ENCODE measurements at places on chromosomes 4 and X.

- no peak for DNase-seq
These were observed 35.6 kb upstream of the UGDH start for GRCh38 chr4:39562792-39563191.

GRCh38 chrX:71167031-71167781, 22.6 kb downstream of the NLGN3 start:
- no peak for DNase-seq

DNA sequence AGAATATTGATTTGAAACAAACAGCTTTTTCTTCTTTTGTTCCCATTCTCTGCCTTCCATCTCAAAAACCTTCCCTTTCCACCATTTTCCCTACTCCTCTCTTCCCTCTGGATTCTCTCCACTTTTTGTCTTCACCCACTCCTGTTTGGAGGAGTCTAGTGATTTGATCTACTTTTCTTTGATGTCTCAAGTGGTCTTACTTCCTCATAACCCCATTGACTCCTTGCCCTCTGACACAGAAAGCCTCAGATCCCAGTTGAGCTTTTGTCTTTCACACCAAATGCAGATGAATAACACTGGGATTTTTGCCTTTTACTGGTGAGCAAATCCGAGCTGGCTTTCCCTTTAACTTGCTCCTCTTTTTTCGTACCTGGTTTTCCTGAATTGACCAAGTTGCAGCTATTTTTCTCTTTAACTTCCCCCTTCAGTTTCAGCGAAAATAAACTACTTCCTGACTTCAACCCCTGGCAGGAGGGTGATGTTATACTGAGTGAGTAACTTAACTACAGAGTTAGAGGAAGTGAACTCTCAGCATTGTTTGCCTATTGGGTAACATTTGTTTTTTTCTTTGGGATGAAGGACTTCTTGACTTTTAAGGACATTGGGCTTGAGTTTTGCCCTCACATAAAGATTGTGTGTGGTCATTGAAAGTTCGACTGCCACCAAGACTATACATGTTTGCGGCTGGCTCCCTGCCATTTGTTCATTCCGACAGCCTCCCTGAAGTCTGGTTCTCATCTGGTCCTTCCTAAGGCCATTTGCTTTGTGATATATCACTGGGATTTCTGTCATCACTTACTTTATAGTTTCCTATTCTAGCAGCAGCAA, 392.8 kb upstream of the NR3C2 start:
- DNase-seq, result peak; percentile 93

- DNase-seq, result peak; percentile 99
These were observed at the start of gene FAM13A for GRCh38 chr4:89056953-89057398. Gene FAM13A, minus strand, starts transcription at chr4:89057185. Its CDS starts 221 bp downstream, at chr4:89056964.

DNA sequence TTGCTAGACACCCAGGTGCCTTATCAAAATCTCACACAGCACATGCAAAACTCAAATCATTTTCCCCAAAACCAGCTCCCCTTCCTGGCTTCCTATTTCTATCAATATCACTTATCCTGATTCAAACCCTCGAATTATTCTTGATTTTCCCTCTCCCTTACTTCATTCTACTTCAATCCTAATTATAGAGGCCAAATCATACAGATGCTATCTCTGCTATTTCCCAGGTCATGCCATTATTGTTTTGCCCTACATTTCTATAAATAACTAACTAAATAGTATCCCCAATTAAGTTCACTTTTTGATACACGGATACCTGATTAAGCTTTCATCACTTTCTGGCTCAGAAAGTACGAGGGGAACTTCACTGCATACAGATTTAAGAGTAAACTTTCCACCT, 62.4 kb downstream of the FBXL5 start:
- DNase-seq, result no peak

DNA sequence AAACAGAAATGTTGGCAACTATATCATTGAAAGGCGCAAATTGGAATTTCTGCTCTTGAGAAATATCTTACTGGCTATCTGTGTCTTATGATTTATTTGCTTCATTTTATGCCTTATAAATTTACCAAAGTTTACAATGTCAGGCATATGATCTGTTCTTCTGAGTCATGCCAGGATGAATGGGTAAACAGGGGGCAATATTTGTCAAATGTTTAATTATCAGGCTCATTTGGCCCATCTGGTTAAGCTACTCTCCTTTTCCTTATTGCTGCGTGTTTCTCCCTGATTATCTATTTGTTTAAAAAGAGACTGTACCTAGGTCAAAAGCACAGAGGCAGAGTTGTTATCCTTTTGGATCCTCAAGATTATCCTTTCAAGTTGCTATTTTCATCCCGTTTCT, 903.8 kb upstream of the PCDH10 start:
- no peak for DNase-seq

GRCh38 chr4:102823897-102824296, 3.5 kb downstream of the UBE2D3 start:
- DNase-seq, result no peak

DNA sequence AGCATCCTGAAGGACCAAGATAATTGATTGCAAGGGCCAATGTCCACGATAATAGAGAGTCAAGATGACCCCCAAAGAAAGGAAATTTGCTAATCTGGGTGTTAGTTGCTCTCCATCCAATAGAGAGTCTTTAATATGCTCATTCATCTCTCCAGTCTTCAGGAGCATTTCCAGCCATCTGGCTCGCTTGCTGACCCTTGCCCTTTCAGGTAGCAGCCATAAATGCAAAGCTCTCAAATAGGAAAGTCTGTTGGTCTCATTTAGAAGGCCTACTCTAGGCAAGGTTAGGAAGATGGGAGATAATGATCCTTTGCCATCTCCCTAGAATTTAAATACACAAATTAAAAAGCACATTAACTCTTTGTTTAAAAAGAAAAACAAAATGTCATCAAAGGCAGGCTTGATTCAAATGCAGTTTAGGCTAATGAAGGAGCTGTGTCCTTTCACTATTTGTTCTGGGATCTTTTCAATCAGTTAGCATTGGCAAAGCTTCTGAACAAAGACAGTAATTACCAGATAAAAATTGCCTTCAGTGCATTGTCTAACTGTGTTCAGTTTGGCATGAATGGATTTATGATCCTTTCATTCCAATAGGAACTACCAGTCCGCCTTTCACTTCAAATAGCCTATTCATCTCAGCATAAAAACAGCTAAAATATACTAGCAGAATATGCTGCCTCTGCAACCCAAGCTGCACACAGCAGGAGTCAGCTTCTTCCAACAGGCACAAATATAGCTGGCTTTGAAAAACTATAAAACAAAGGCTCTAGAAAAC, 49.6 kb upstream of the ATXN3L start:
- no peak for DNase-seq

DNA sequence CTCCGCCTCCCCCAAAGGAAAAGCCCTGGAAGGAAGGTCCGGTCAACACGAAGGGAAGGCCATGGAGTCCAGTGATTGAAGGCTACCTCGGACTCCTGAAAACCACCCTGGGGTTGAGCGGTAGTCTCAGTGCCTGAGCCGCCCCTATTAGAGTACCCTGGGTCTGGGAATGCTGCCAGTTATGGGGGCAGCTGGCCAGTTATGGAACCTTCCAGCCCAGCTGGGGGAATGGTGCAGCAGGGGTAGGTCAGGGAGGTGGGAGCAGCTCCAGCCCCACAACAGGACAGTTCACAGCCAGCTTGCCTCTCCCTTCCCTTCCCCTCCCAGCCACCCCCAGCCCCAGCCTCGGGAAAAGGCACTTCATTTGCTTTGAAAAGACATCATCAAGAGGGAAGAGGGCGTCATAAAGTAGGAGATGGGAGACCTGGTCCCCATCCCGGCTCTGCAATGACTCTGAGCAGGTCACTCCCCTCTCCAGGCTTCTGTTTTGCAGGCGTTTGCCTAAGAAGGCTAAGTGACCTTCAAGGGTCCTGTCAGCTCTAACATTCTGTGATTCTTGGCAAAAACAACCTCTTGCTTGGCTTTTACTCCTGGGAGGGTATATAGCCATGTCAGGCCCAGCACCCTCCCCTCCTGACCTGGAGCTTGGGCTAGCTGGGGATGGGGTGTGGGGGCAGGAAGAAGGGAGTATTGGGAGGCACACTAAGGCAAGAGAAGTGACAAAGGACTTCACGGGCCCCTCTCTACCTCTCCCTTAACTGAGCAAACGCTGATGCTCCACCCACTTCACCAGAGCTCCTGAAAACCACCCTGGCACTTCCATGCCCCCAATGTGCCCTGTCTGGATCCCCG, 8.0 kb downstream of the APLN start:
- no peak for DNase-seq

GRCh38 chr4:166875821-166876220, 358.5 kb downstream of the SPOCK3 start:
- no peak for DNase-seq

DNA sequence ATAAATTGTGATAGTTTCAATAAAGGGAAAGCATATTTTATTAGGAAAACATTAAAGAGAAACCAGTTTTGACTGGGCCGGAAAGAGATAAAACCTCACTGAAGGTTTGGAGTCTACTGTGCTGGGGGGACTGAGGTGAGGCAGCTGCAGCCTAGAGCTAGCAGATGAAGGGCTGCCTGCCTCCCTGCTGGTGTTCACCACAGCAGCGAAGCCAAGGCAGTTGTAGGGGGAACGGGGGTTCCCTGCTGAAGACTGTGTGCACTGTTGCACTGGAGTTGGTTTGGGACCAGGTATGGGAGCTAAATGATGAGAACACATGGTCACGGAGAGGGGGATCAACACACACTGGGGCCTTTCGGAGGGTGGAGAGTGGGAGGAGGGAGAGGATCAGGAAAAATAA, 546.5 kb upstream of the SMIM31 start:
- no peak for DNase-seq

GRCh38 chrX:87105131-87105530, 412.5 kb upstream of the KLHL4 start:
- DNase-seq, result no peak

DNA sequence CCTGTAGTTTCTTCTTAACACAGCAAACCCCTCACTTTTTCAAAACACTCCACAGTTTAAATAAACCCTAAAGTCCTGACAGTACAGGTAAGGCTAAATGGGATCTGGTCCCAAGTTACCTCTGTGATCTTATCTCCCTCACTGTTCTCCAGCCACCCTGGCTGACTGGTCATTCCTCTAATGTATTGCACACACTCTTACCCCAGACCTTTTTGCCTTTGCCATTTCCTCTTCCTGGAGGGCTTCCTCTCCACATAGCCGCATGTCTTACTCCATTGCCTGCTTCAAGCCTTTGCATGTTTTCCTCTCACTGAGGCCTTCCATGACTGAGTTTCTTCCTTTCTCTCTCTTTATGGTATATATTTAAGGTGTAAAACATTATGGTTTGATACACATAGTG, 19.5 kb upstream of the ANXA3 start:
- no peak for DNase-seq

DNA sequence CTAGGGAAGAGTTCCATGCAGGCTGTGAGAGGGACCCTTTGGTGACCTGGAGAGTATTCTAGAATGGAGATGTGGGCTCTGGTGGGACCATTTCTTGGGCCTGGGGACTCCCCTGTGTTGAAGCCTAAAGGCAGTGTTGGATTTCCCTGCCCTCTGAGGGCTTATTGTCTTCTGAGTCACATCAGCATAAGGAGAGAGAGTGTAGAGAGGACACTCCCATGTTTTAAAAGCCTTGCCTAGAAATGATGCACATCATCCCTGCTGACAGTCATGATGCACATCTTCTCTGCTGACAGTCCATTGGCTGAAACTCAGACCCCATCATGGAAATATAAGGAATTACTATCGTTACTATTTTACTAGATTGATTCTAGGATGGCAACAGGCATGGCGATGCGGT, 51.9 kb downstream of the FAM114A1 start:
- DNase-seq, result no peak

DNA sequence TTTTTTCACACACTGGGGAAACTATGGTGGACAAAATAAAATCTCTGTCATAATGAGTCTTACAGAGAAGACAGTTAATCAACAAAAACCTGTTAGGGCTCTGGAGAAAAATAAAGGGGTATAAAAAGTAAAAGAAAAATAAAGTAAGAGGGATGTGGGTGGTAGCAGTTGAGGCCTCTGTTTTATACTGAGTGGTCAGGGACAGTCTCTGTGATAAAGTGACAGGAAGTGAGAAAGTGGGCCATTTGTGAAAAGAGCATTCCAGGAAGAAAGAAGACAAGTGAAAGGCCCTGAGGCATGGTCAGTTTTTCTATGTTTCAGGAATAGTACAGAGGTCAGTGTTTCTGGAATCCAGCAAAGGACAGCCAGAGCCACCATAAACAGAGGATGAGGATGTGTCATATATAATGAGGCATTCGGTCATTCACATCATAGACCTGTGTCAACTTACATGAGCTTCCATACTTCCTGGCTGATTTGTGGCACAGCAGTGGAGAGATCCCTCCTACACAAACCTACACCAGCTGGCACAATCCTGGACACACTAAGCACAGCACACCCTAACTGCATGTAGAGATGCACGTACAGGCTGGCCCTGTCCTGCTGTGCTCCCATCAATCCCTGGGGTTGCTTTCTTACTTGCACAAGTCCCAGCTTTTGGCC, 64.4 kb upstream of the NAP1L5 start:
- no peak for DNase-seq

GRCh38 chrX:30504309-30504708, 73.3 kb downstream of the TASL start:
- DNase-seq, result peak; percentile 33

GRCh38 chr4:52989865-52990264, 127.7 kb downstream of the RASL11B start:
- no peak for DNase-seq

DNA sequence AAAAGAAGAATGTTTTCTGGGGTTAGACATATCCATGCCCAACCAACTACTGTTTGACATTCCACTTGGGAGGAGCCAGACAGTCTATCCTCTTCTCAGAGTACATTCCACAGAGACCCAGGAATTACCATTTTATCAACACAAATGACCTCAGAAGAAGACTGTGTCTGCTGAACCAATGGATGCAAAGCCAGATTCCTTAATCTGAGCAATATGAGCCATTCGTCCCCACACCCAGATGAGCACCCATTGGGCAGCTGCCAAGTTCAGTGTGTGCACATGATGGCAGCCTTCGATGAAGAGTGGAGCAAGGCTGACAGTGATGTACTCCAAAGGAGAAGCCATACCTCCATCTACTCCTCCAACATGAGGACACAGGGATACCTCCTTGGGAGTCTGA, 111.3 kb downstream of the ZNF674 start:
- no peak for DNase-seq

DNA sequence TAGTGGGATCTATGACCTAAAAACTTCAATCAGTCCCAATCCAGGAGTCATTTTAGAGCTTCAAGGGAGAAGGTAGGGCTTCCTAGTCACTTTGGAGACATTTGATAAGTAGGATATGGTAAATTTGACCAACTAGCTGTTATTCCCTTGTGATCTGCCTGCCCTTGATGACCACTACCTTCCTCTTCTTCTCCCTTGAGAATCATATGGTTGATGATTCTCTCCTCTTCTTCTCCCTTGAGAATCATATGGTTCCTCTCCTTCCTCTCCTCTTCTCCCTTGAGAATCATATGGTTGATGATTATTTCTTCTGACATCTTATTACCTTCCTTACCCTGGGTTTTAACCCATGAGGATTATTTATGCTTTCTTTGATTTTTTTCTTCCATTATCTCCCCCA, 482.6 kb upstream of the TENM3 start:
- DNase-seq, result no peak

DNA sequence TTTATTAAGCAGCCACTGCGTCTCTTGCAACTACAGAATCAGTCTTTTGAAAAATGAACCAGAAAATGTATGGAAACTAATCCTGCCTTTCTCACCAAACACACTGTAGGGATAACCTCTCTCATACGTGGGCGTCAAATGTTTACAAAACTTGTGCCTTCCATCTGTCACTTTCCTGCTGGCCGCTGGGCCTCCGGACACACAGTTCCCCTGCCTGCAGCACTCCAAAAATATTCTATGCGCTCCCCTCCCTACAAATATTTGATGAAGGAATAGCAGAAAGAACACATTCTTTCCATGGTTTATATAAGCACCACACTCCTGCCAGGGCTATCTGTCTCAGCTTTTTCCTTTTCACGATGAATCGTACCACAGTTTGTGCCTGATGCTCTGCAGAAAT, 14.9 kb upstream of the CYTL1 start:
- no peak for DNase-seq

Measured in renal cortical epithelial cell (primary cell).